ENCODE measurements at places on chromosomes 2 and 18.

DNA sequence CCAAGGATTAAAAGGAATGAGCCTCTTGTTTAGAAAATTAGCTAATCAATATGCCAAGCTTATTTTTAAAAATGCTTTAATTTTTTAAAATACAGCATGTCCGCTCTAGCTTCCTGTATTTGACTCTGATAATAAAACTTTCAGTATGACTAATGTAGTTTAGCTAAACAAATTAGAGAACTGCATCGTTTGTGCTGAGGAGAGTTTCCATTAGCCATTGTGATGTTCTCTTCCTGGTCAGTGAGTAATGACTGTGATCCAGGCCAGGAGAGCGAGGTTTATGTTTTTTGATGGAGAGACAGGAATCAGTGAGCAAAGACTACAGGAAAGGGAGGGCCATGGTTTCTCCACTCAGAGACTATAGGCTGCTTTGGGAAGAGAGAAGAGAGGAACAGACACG, 237.2 kb upstream of the ETAA1 start:
- no peak overlapping the region for H3K4me3 ChIP-seq
- no peaks in the 10 kb centered on the region for H3K27me3 ChIP-seq
- no peaks in the 10 kb centered on the region for H3K4me1 ChIP-seq
- no peaks in the 10 kb centered on the region for H3K36me3 ChIP-seq

DNA sequence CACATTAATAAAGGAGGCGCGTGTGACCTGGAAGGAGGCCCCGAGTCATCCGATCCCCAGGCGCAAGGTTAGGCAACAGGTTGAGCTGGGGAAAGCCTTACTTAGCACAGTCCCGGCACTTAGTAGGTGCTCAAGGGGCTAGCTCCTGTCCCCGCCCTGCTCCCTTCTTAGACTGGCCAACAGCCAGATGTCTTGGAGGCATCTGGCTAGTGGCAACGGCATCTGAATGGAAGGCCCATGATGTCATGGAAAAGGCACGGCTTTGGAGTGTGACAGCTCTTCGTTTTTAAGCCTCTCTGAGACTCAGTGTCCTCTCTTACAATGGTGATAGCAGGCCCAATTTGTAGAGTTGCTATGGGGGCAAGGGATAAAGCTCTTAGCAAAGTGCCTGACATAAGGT, 258.3 kb downstream of the CYRIA start:
- H3K36me3 ChIP-seq: no peaks in the 10 kb centered on the region
- H3K4me3 ChIP-seq: no peak overlapping the region
- no peak for DNase-seq
- no peak overlapping the region for H3K27ac ChIP-seq
- no peaks in the 10 kb centered on the region for H3K4me1 ChIP-seq

GRCh38 chr2:56130463-56131070, 53.2 kb upstream of the CCDC85A start:
- no peak for DNase-seq
- H3K27ac ChIP-seq: no peak overlapping the region

GRCh38 chr2:119008108-119008507, 66.1 kb downstream of the MARCO start:
- no peaks in the 10 kb centered on the region for H3K27me3 ChIP-seq
- no peaks in the 10 kb centered on the region for H3K36me3 ChIP-seq
- no peaks in the 10 kb centered on the region for H3K4me1 ChIP-seq
- no peak overlapping the region for H3K27ac ChIP-seq
- no peak overlapping the region for H3K4me3 ChIP-seq
- no peak for DNase-seq

DNA sequence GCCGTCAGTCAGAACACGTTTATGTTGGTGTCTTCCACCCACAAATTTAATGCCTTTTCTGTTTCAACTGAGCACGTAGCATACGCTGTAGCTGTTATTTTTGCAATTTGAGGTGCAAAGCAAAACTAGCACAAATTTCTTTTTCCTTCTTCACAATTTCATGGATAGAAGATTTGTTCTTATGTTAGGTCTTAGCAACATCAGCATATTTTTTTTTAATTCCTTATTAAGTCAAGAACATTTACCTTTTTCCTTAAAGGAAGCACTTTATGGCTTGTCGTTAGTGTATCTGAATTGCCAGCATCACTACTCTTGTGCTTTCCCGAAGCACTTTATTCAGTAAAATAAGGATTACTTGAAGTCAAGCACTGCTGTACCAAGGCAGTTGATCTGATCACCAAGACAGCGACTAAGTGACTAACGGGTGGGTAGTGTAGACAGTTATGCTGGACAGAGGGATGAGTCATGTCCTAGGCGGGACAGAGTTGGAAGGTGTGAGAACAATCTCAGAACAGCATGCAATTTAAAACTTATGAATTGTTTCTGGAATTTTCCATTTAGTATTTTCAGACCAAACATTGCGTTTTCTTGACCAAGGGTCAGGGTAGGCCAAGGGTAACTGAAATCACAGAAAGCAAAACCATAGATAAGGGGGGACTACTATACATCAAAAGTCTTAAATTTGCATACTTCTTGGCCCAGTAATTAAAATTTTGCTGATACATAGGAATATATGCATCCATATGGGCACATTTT, 13.3 kb downstream of the BABAM2 start:
- H3K4me3 ChIP-seq: no peak overlapping the region
- no peak for DNase-seq
- no peaks in the 10 kb centered on the region for H3K27me3 ChIP-seq
- H3K36me3 ChIP-seq: no peaks in the 10 kb centered on the region
- H3K27ac ChIP-seq: no peak overlapping the region

GRCh38 chr2:39432701-39433100, 4.4 kb downstream of the MAP4K3 start:
- H3K4me3 ChIP-seq: no peak overlapping the region
- no peak for DNase-seq
- no peaks in the 10 kb centered on the region for H3K36me3 ChIP-seq
- H3K27me3 ChIP-seq: no peaks in the 10 kb centered on the region
- H3K27ac ChIP-seq: peak overlapping the region; percentile 19

DNA sequence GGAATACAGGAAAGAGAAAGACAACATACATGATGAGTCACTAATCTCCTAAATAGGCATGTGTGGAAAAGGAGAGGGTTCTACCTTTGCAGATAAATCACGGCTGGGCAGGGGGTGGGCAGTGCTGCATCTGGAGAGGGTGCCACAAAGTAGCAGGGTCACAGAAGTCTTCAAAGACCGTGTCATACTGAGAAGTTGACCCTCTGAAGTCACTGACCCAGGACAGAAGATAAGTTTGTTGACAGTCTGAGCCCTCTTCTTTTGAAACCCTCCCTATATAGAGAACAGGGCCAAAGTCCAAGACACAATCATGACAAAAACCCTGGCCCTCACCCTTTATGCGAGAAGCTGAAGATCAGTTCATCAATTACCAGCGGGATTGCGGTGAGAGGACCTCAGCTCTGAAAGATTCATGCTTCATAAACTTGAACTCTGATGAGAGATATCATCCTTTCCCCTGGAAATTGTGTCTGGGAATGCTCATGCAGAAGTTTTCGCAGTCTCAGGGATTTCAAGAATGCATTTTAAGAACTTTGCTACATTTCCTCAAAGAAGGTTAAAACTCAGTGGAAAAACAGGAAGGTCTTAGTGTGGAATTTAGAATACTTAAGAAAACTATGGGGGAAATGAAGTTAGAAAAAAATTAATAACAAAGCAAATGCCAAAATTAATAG, 129.5 kb downstream of the FAM124B start:
- H3K36me3 ChIP-seq: no peaks in the 10 kb centered on the region
- DNase-seq: no peak
- H3K27ac ChIP-seq: no peak overlapping the region
- no peak overlapping the region for H3K4me3 ChIP-seq
- H3K27me3 ChIP-seq: no peaks in the 10 kb centered on the region
- H3K4me1 ChIP-seq: peaks cover 15% of the 10 kb centered on the region

- H3K36me3 ChIP-seq: no peaks in the 10 kb centered on the region
- no peak overlapping the region for H3K27ac ChIP-seq
- H3K4me3 ChIP-seq: no peak overlapping the region
- no peaks in the 10 kb centered on the region for H3K4me1 ChIP-seq
- no peaks in the 10 kb centered on the region for H3K27me3 ChIP-seq
Measured at GRCh38 chr2:7771781-7772180, 854.6 kb downstream of the RNF144A start.

GRCh38 chr2:109460553-109461324, 153.0 kb downstream of the SEPTIN10 start:
- DNase-seq: no peak
- peak overlapping the region; percentile 68 for H3K27ac ChIP-seq
- H3K4me1 ChIP-seq: peaks cover 46% of the 10 kb centered on the region
- no peaks in the 10 kb centered on the region for H3K27me3 ChIP-seq

- no peak overlapping the region for H3K27ac ChIP-seq
- no peak for DNase-seq
- no peaks in the 10 kb centered on the region for H3K36me3 ChIP-seq
- no peak overlapping the region for H3K4me3 ChIP-seq
Measured at GRCh38 chr18:62277045-62277444, 48.1 kb upstream of the TNFRSF11A start.

- DNase-seq: no peak
- H3K4me1 ChIP-seq: no peaks in the 10 kb centered on the region
- no peaks in the 10 kb centered on the region for H3K27me3 ChIP-seq
- H3K27ac ChIP-seq: no peak overlapping the region
Measured at GRCh38 chr2:111030260-111030891, 90.3 kb upstream of the BCL2L11 start.

- H3K4me1 ChIP-seq: no peaks in the 10 kb centered on the region
- no peaks in the 10 kb centered on the region for H3K27me3 ChIP-seq
- H3K27ac ChIP-seq: no peak overlapping the region
- no peaks in the 10 kb centered on the region for H3K36me3 ChIP-seq
Measured at GRCh38 chr2:205139822-205140463, 542.4 kb upstream of the NRP2 start.

- no peaks in the 10 kb centered on the region for H3K36me3 ChIP-seq
- H3K4me3 ChIP-seq: no peak overlapping the region
- DNase-seq: no peak
- no peak overlapping the region for H3K27ac ChIP-seq
- no peaks in the 10 kb centered on the region for H3K27me3 ChIP-seq
Measured at GRCh38 chr2:7929281-7929680, 752.6 kb upstream of the ID2 start.

DNA sequence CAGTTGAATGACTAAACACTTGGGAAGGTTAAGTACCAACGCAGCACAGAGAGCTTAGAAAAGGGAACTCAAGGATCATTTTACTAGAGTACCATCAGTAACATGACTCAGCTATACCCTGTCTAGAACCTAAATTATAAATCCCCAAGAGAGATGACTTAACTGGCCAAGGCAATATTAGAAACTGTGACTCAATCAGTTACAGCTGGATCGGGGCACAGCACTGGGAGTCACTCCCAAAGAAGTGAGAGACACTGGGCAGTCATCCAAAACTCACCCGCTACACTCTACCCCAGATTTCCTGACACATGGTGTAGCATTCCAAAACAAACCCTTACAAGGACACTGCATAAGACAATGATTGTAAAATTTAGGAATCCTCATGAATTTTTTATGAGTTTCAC, 17.7 kb downstream of the IWS1 start:
- peaks cover 10% of the 10 kb centered on the region for H3K36me3 ChIP-seq
- DNase-seq: peak; percentile 82
- H3K4me3 ChIP-seq: no peak overlapping the region
- H3K4me1 ChIP-seq: peaks cover 38% of the 10 kb centered on the region

DNA sequence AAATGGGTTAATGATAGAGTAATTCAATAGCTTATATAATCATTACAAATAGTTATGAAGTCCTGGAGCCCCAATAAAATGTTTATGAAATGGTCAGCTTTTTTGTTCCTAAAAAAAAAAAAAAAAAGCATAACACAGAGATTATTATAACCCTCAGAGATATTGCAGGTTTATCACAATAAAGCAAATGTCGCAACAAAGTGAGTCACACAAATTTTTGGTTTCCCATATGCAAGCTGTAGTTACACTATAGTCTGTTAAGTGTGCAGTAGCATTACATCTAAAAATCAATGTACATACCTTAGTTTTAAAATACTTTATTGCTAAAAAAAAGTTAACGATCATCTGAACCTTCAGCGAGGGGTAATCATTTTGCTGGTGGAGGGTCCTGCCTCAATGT, 20.0 kb downstream of the WDFY1 start:
- H3K27me3 ChIP-seq: no peaks in the 10 kb centered on the region
- no peak overlapping the region for H3K4me3 ChIP-seq
- H3K4me1 ChIP-seq: peaks cover 12% of the 10 kb centered on the region
- no peak for DNase-seq
- H3K27ac ChIP-seq: no peak overlapping the region

GRCh38 chr2:181308766-181309515, 148.2 kb upstream of the ITGA4 start:
- DNase-seq: no peak
- H3K27ac ChIP-seq: no peak overlapping the region
- H3K4me3 ChIP-seq: peak overlapping the region; percentile 43

GRCh38 chr2:239027391-239028252, 179.7 kb downstream of the TWIST2 start:
- no peak overlapping the region for H3K27ac ChIP-seq
- H3K4me3 ChIP-seq: no peak overlapping the region
- no peak for DNase-seq
- H3K4me1 ChIP-seq: peaks cover 21% of the 10 kb centered on the region
- no peaks in the 10 kb centered on the region for H3K36me3 ChIP-seq

DNA sequence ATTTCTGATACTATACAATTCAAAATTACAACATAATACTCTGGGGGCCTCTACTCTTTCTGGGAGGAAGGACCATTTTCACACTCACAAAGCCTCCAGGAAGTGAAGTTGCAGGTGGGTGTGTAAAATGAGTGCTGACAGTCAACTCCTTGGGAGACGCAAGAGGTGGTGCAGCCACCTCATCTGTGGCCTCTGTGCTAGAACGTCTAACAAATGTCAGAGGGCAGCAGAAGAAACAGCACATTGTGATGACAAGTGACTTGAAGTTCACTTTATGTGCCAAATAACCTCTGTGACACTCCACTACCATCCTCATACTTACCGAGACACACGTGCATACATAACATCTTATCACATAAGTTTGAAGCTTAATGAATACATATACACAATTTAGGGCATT, 10.2 kb downstream of the RNF103 start:
- peaks cover 32% of the 10 kb centered on the region for H3K36me3 ChIP-seq
- no peaks in the 10 kb centered on the region for H3K27me3 ChIP-seq
- no peak overlapping the region for H3K27ac ChIP-seq
- no peak overlapping the region for H3K4me3 ChIP-seq

- H3K27me3 ChIP-seq: no peaks in the 10 kb centered on the region
- no peaks in the 10 kb centered on the region for H3K36me3 ChIP-seq
- DNase-seq: no peak
Measured at GRCh38 chr2:767944-768343, 90.7 kb upstream of the TMEM18 start.

- H3K36me3 ChIP-seq: no peaks in the 10 kb centered on the region
- no peak overlapping the region for H3K4me3 ChIP-seq
- DNase-seq: no peak
- H3K4me1 ChIP-seq: no peaks in the 10 kb centered on the region
Measured at GRCh38 chr18:13362607-13363006, 144.0 kb downstream of the LDLRAD4 start.

- no peak for DNase-seq
- peaks cover 31% of the 10 kb centered on the region for H3K4me1 ChIP-seq
- H3K27ac ChIP-seq: no peak overlapping the region
- no peaks in the 10 kb centered on the region for H3K27me3 ChIP-seq
Measured at GRCh38 chr2:241011296-241011600, 12.8 kb downstream of the SNED1 start.

GRCh38 chr18:52200921-52201663, 138.9 kb upstream of the DCC start:
- H3K36me3 ChIP-seq: no peaks in the 10 kb centered on the region
- H3K27me3 ChIP-seq: no peaks in the 10 kb centered on the region
- no peak overlapping the region for H3K27ac ChIP-seq
- no peaks in the 10 kb centered on the region for H3K4me1 ChIP-seq
- H3K4me3 ChIP-seq: no peak overlapping the region

- H3K27ac ChIP-seq: no peak overlapping the region
- H3K4me3 ChIP-seq: no peak overlapping the region
- no peak for DNase-seq
- H3K4me1 ChIP-seq: peaks cover 16% of the 10 kb centered on the region
- H3K27me3 ChIP-seq: no peaks in the 10 kb centered on the region
- no peaks in the 10 kb centered on the region for H3K36me3 ChIP-seq
Measured at GRCh38 chr2:212667751-212668316, 129.2 kb upstream of the ERBB4 start.
